ENCODE measurements at places on chromosomes 13 and 19. TPM values are rescaled to one million over a fixed set of nuclear protein-coding genes. Genes with fewer than 3 reads are reported as not detected.

DNA sequence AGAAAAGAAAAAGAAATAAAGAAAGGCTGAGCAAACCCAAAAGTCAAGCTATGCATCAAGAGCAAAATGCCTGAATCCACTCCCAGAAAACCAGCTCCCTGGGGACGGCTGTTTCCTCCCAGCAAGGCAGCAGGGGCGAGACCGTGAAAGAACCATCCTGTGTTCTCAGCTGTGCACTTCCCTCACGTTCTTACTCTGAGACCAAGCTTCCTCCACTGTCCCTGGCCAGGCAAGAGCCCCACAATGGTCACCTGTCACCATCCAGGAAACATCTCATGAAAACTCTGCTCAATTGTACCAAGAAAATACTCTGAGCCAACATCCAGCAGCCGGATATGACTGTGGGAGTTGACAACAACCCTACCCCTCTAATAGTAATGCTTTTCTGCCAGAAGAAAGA lies 22.9 kb downstream of the RAB20 start:
- DNase-seq = no peak

GRCh38 chr19:2867025-2867991 lies at the start of gene ZNF556:
Gene ZNF556 (plus strand): TSS chr19:2867335. CDS start chr19:2867422, 87 bp downstream.
- DNase-seq = no peak

GRCh38 chr13:69935043-69935442 lies 172.6 kb upstream of the ATXN8OS start:
- no peak for DNase-seq

DNA sequence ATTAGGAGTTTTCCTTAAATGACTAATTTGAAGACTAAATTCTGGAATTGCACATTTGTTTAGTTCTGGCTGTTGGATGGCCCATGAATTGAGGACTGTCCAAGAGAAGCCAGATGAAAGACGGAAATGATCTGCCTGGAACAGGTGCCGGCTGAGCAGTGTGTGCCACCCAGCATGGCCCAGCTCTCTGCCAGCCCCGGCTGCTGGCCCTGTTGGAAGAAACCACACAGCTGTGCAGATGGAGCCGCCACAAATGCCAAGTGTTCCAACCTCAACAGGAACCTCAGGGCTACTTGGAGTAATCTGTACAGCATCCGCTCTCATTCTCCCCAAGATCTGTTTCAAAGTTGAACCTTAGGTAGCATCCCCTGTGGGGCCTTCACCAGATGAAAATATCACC lies 67.0 kb upstream of the STARD13 start:
- no peak for DNase-seq

DNA sequence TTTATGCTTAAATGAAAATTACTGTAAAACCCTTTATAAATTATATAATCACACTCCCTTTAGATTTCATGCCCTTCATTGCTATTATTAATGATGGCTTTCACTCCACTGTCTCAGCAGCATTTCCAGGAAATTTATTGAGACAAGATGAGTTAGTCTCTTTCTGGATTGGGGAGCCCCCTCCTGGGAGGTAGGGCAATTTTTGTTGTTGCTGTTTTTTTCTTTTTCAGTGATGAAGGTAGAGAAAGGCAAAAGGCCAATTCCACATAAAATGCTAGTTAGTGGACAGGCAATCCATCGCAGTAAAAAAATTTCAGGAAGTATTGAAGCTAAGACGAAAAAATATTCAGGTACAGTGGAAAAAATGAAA lies 80.2 kb downstream of the TEX26 start:
- no peak for DNase-seq

DNA sequence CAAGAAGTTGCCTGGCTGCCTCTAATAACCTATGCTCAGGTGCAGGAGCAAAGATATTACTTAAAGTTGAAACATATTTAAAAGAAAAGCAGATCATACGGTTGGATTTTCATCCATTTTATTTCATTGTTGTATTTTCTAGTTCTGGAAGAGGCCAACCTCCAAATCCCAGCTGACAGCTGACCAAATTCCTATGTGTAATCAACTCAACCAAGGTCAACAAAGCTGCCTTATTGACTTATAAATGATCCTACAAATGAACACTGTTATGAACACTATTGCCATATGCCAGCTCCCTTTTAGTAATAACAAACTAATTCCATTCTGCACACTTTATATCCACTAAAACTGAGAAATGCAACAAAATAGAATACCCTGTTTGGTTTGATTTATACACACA lies 1537.4 kb downstream of the SLITRK1 start:
- DNase-seq = no peak

DNA sequence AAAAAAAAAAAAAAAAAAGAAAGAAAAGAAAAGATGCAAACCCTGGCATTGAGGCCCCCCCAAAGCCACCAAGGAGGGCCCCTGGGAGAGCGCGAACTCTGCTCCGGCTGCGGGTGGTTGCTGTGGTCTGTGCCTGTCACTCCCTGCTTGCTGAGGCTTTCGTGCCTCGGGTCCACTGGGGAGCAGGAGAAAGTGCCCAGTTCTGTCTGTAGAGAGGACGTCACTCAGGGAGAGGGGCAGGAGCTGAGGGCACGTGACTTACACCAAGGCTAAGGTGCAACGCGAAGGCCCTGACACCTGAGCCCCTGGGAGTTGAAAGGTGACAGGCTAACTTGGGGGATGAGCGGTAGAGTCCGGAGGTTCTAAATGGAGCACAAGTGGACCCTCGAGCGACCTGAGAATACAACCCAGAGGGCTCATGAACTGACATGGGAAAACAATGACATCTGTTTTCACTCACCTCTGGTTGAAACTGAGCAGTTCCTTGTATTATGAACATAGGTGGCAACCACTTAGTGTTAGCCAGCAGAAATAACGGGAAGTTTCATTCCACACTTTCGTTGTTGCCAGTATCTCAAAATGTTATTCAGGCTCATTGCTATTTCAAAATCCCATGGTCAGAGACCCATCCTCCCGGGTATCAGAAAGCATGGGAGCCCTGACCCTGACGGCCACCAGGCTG lies 69.2 kb upstream of the TM9SF2 start:
- no peak for DNase-seq

DNA sequence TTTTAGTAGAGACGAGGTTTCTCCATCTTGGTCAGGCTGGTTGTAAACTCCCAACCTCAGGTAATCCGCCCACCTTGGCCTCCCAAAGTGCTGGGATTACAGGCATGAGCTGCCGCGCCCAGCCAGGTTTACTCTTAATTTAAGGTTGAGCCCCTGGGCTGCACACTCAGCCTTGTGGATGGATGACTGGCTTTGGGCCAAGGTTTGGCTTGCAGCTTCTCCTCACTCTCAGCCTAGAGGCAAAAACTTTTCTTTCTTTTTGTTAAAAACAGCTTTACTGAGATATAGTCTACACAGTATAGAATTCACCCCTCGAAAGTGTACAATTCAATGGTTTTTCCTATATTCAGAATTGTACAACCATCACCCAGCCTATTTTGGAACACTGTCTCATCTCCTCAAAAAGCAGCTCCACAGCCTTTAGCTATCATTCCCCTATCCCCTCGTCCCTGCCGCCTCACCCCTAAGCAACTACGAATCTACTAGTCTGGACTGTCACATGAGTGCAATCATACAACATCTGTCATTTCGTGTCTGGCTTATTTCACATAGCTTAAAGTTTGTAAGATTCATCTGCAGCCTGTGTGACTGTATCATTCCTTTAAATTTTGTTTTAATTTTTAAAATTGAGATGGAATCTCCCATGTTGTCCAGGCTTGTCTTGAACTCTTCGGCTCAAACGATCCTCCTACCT lies 14.5 kb upstream of the TSPAN16 start:
- DNase-seq = no peak

DNA sequence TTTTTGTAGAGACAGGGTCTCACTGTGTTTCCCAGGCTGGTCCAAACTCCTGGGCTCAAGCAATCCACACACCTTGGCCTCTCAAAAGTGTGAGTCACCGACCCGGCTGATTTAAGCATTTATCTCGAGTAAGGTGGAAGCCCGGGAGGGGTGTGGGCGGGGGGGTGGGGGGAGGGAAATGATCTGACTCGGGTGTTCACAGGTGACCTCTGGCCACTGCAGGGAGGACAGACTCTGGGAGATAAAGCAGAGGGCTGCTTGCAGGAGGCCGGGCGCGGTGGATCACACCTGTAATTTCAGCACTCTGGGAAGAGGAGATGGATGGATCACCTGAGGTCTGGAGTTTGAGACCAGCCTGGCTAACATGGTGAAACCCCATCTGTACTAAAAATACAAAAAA lies 7.9 kb downstream of the DENND1C start:
- DNase-seq = no peak

GRCh38 chr13:30292325-30292724 lies 15.0 kb downstream of the KATNAL1 start:
- no peak for DNase-seq

GRCh38 chr19:54967611-54968010 lies 1.4 kb downstream of the NLRP2 start:
- DNase-seq = no peak

DNA sequence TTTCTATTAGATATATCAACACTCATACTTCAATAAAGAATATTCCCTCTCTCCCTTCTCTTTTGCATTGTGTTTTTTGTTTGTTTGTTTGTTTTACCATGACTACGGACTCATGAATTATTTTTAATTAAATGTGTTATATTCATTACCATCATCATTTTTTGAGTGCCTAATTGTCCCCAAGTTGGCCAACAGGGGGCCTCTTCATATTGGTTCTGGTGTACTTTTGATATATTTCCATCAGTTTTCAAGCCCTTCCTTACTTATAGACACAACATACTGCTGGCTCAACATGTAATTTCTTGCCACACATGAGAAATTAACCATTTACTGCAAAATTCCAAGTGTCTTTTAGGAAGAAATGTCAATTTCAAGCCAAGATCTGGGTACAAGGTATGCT lies 54.5 kb upstream of the GPC6 start:
- DNase-seq = no peak

DNA sequence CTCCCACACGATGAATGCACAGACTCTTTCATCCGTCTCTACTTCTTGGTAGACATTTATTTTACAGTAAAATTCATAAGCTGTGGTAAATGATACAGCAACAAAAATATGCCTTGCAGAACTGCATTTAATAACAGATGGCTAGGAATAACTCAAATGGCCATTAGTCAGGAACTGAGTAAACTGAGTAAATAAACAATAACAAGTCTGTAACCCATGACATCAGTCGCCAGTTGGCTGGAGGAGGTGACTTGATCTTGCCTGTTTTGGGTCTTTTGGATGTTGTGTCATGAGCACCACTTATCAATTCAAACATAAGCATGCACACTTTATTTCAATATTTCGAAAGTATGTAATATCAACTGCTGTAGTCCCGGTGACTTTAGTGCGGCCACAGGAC lies 632.6 kb upstream of the ARGLU1 start:
- DNase-seq = no peak

DNA sequence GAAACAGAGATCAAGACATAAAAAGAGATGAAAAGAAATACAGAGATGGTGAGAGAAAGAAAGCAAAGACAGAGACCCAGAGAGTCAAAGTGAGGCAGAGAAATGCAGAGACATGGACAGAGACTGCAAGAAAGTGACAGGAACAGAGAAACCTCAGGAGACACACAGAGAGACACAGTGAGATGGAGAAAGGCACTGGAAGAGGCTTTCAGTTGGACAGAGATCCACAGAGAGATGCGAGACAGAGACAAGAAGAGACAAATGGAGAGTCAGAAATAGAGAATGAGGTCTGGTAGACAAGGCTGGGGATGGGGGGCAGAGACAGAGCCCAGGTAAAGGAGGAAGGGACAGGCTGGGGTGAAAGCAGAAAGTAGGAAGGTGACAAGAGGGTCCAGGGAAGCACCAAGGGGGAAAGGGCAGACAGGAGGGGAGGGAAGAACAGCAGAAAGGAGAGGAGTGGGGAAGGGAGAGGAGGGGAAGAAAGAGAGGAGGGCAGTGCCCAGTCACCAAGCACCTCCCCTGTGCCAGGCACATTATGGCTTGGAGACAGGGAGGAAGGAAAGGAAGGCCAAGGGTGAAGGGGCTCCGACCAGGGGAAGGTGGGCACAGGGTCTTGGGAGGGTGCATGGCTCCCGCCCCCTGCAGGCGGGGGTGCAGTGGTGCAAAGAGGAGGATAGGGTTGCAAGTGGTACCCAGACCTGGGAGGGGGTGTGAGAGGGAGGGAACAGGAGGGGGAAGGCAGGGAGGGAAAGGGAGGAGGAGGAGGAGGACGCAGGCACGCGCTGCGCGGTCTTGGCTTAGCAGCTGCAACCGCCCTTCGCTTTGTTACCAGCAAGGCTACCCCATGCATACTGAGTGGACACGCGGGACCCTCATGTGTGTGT lies 38.4 kb downstream of the DEDD2 start:
- DNase-seq = no peak

DNA sequence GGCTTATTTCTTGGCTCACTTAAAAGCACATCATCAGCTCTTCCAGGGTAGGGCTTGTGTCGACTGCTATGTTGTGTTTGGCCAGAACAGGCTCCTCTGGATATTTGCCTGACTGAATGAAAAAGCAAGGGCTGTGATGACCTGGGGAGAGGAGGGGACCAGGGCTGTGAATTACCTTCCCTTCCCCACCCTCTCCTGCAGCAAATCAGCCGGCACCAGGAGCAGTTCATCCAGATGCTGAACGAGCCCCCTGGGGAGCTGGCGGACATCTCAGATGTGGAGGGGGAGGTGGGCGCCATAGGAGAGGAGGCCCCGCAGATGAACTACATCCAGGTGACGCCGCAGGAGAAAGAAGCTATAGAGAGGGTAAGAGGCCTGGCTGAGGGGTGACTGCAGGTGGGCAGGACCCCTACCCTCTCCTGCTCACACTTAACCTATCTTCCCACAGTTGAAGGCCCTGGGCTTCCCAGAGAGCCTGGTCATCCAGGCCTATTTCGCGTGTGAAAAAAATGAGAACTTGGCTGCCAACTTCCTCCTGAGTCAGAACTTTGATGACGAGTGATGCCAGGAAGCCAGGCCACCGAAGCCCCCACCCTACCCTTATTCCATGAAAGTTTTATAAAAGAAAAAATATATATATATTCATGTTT lies 4.4 kb downstream of the GADD45GIP1 start:
- DNase-seq = no peak

GRCh38 chr13:78770601-78771000 lies 111.6 kb upstream of the OBI1 start:
- DNase-seq = no peak

DNA sequence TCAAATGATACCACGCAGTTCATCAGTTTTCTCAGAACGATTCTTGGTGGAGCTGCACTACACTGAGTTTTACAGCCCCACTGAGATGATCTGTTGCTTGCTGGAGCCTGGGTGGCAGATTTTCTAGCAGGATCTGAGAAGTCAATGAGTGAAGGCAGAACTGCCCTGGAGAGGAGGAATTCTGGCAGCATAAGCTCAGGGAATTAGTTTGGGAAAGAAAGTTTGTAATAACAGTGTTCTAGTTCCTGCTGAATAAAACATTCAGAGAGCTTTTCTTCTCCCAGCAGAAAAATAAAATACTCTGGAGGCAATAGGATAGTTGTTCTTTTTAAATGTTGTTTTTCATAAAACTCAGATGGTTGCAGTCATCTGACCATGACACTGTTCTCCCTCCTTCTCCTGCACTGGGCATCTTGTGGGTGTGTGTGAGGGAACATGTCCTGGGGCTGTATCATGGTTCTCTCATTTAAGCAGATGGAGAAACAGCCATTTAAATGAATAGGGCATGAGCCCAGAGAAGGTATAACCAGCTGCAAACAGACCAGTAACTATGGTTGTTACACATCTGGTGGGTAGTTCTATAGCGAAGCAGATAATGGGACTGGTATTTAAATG lies 29.6 kb downstream of the OLFM4 start:
- DNase-seq = no peak

GRCh38 chr19:6743714-6744380 lies 4.4 kb downstream of the TRIP10 start:
- no peak for DNase-seq

MFSD12 gene
- 25.4 TPM for total RNA-seq

TLE2 gene
- 48.0 TPM for total RNA-seq

B3GNT3 gene
- not detected for total RNA-seq

ASPDH gene
- total RNA-seq = not detected

C13orf46 gene
- 0.40 TPM for total RNA-seq

DLL3 gene
- not detected for total RNA-seq
